HepG2 (cell line): ENCODE measurements at places on chromosomes 7 and 10.

GRCh38 chr7:132410861-132411541, 165.3 kb downstream of the PLXNA4 start:
- DNase-seq, result no peak

DNA sequence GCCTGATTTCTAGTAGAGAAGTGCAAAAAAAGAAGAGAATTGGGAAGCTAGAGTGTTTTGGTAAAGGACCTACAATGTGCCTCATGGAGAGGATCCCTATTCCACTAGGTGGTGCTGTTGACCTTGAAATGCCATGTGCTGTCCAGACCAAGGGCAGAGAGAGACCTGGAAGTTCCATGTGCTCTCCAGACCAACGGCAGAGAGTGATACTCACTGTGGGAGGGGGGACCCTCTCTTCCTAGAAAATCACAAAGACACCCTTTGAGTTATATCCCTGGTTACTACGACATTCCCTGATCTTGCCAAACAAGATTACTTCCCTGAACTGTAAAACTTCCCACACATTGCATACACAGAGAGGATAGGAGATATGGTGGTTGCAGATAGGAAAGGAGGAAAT, 212.7 kb upstream of the ZNF804B start:
- DNase-seq, result peak; percentile 58

DNA sequence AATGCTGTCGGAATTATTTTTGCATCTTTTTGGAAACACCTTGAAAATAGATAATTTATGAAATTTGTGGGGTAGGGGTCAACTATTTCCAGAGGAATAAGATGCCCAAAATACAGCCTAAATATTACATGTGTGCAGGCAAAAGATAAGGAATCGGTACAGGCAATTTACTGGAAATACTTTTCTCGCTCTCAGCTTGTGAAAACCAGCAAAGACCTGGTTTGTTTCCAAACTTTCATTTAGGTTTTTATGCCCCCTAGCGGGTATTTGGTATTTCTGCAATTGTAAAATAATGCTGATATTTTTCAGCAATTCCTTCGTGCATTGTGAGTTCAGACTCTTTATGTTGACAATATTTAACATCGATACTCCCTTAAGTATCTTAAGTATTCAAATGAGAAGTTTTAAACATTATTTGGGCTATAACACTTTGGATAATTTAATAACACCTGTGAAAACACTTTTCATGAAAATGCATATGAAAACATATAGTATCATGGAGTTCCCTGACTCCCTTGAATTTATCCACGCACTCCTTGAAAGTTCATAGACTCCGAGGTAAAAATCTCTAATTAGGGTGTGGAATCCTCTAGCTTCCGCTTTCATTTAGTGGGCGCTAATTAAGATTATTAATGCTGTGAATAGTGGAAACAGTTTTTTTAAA, 132.4 kb downstream of the TSPAN12 start:
- peak; percentile 16 for DNase-seq

- DNase-seq, result no peak
Measured at GRCh38 chr10:119245272-119245671, 37.9 kb downstream of the GRK5 start.

DNA sequence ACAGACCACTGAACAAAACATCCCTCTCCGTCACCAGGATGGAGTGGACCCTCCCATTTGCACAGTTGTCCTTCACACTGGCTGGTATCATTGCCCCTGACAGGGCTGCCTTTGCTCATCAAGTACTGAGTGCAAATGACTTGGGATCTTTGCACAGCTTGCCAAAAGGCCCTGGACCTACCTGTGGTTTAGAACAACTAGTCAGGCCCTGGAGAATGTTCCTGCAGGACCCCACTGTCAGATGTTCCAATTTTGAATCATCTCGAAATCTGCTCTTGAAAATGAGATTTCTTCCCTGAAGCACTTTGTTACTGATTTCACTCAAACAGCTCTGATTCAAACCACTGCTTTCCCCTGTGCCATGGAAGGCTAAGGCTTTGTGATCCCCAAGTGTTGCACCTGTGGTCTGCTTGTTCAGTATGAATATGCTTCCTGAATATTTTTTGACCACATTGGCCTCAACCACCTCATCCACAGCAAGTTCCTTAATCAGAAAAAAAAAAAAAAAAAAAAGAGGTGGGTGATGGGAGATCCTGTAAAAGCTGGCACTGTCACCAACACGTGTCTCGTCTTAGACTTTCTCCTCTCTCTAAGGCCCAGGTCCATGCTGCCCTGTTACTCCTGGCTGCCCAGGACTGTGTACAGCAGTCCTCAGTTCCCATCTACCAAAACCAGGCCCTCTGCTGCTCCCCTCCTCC, 2.7 kb upstream of the AOAH start:
- DNase-seq, result no peak

DNA sequence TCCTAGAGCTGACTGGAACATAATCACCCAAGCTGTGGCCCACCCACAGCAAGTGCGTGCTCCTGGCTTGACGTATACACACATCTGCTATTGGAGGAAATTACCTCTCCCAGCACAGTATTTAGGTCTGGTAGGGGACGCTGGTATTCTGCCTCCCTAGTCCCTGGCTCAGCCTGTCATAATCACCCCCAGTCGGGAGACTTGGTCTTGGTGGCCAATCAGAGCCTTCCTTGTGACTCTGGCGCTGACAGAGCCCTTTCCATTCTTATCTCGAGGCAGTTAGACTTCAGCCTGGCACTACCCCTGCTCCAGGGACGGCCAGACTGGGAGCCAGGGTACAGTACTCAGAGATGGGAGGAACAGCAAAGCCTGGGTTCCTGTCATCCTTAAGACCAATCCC, 14.3 kb upstream of the PRKAG2 start:
- no peak for DNase-seq

GRCh38 chr7:129212596-129212995, 12.2 kb upstream of the AHCYL2 start:
- DNase-seq, result no peak

DNA sequence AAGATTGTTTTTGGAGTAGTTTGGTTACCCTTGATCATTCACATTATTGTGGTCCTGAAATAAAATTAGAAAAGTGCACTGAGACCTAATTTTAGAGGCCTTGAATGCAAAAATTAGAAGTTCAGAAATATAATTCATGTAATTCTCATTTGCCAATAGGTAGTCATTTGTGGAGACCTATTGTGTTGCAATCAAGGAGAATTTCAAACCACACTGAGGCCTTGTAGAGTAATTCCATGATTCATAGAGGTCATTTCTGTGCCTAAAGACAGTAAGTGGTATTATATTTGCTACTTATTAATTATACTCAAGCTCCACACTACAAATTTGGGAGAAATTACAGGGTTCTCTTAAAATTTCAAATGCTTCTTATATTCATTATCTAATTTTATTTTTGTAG, 946.8 kb upstream of the POT1 start:
- DNase-seq, result no peak

- no peak for DNase-seq
Measured at GRCh38 chr10:49128854-49129253, 5.0 kb downstream of the FAM170B start.

DNA sequence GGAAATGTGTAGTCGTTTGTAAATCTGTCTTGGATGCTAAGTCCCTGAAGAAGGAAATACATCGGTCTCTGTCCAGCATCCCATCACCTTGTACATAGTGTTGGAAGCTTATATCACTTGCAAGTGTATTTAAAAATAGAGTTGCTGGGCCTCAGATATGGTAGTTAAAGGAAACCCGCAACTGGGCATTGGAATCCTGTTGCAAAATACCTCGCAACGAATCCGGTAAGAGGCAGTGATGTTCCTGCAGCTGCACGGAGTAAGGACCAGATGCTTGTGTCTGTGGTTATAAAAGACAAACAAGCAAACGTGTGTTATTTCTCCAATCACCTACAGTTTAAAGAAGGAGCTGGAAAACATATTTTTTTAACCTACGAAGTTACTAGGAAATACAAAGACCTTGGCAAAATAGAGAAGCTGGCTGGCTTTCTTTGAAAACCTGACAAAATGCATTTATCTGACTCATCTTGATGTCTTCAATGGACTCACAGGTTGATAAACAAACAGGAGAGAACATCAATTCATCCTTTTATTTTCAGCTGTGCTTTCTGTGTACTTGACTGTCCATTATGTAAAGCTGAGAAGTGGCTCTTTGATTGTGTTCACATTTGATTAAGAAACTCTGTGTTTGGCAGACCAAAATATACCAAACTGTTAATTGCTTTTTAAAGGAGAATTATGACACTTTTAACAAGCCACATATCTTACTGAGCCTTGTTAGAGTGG, 326.4 kb downstream of the SFMBT2 start:
- no peak for DNase-seq

DNA sequence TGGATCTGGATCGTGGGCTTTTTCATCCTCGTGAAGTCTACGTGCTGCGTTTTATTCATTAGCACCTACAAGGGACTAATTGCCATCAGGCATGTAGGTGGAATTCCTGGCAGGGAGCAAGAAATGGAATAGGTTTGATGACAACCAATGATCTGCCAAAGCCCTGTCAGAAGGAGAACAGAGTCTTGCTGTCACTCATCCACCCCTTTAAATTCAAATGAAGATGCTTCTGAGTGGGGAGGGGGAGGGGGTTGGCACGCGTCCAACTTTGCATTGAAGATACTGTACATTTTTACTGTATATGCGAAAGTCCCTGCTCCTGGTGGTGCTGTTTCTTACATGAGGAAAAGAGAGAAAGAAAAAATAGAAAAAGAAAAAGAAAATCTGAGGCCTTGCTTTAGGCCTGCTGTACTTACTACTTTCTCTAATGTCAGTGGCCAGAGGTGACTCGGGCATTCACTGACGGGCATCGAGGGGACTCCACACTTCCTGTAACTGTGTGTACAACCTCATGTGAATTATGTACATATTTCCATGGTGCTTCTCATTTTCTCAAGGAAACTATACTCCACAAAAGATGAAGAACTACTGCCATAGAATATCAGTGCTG, 569.1 kb downstream of the INHBA start:
- no peak for DNase-seq

DNA sequence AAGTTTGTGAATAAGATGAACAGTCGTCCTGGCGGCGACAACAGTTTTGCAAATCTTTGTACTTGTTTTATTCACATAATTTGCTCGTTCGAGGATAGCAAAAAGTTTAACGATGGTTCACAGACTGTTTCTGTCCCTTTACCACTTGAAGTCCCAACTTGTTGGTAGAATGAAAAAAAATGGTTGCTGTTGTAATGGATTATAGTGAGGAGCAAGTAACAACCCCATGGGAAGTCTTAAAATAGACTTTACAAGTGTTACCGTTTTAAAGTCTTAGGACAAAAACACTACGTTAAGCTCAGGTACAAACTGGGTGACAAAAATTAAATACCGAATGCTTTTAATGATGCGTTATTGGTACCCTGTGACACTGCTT, 589 bp downstream of the LSM8 start:
- no peak for DNase-seq

- no peak for DNase-seq
Measured at GRCh38 chr7:80984619-80985018, 65.8 kb upstream of the SEMA3C start.

DNA sequence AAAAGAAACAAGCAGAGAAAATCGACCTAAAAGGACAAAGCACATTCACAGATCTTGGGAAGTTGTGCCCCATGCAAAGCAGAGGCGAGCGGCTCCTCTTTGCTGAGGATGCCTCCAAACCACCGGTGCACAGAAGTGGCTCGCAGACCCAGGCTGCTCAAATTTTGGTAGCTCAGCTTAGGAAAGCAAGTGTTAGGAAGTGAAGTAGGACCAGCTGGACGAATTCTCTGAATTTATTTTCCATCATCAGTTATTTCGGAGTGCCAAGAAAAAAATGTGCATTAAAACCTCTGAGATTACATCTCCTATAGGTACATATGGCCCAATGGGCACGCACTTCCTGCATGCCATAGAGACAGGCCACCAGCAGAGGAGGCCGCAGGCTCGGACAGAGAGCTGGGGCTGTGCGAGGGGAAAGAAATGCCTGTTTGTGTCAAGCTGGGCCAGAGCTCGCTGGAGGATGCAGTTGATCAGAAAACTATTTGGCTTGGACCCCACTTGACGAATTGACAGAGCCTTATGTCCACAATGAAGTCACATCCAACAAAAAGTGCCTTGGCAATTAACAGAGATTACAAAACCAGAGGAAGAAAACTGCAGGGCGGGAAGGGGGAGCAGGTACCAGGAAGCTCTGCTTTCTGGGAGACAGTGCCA, 122.3 kb upstream of the LYZL2 start:
- no peak for DNase-seq

- no peak for DNase-seq
Measured at GRCh38 chr10:5297466-5297865, 67.3 kb upstream of the UCN3 start.

DNA sequence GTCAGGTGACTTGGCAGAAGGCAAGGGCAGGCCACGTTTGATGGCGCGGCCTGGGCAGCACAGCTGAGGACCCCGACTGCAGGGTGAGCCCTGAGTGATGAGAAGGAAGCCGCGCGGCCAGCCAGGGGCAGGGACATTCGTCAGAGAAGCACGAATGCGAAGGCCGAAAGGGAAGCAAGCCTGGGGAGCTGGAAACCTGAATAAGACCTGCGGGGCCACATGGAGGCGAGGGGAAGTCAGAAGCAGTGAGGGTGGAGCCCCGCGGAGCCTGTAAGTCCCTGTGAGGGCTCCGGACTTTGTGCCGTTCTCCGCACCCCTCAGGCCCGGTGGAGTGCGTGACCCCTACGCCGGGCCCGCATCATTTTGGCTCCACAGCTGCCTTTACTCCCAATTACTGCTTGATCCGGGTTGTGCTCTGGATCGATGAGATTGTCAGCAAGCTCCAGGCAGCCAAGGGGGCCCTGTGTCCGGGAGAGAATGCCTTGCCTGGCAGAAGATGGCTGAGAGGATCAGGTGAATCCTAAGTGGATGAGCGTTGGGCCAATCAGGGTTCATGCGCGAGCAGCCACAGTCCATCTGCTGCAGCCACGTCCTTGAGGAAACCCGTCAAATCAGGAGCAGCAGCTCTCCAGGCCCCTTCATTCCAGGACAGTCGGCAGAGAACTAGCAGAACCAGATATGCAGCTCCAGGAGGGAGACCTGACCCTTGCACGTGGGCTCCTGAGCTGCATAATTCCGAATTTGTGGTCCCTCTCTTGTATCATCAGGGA, 293.3 kb upstream of the SHH start:
- DNase-seq, result no peak

DNA sequence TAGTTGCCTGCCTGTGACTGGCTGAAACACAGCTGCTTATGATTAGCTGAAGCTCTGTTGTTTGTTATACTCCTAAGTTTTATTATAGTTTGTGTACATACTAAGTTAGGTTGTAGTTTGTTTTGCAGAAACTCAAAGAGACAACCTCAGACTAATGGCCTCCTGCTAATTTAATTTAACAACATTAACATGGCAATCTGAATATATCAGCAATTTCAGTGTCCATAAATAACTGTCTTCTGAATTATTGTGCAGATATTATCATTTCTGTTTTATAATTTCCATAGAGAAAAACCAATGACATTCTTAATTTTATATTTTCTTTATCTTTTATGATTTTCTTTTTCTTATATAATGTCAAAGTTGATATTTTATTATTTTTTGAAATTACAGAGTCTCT, 298.1 kb upstream of the PLXDC2 start:
- no peak for DNase-seq

DNA sequence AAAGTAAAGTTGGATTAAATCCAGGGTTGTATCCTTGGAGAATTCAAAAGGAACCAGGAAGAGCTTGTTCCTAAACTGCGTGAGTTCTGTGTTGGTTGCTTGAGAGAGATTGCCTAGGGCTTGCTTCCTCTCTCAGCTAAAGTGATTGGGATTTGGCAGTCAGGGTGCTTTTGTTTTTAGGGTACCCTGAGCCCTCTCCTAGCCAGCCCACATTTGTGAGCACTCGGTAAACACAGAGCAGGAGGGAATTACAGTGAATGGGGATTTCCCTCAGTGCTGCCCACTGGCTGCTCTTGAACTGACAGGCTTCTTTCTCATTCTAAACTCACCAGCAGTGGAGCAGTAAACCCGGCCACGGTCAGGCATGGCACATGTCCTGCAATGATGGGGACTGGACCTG, 146.9 kb downstream of the TPST1 start:
- DNase-seq, result no peak
